ENCODE measurements at places on chromosomes 7 and 10.
A peak's percentile ranks its signal among the peaks of the same experiment; 100 is the strongest.

- peak; percentile 5 for DNase-seq
These were observed 143.8 kb upstream of the TMEM106B start for GRCh38 chr7:12067156-12067831.

- DNase-seq = no peak
These were observed at the start of gene WEE2 for GRCh38 chr7:141708351-141708750. Gene WEE2 (plus strand): TSS chr7:141708353. CDS start chr7:141708759, 406 bp downstream.

GRCh38 chr10:17217631-17218232 lies 10.3 kb upstream of the VIM start:
- no peak for DNase-seq

DNA sequence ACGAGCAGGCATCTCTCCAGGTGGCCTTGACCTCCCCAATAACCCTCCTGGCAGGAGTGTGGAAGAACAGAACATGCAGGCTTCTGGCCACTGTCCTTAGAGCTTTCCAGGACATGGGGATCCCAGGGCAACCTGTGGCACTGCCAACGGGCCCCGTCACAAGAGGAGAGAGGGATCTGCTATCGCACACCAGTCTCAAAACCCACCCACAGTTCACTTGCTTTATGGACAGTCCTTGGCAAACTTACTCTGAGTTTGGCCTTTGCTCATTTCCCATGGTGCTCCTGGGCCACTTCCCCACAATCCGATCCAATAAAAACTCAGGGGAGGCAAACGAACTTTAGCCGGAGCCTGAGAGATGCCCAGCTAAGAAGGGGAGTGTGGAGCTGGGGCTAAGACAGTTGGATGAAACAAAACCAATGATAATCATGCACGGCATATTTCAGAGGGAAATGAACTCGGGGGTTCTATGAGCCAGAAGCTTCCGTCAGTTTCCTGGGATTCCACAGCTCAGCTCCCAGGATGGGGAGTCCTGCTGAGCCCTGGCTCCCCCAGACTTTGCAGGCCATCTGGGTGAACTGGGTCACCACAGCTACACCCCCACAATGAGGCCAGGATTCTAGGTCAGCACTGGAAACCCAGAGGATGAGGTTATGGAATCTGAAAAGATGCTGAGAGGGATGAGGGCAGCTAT lies 158.4 kb downstream of the NEURL1 start:
- no peak for DNase-seq

GRCh38 chr10:49650724-49651034 lies 28.8 kb upstream of the C10orf53 start:
- DNase-seq = no peak

- no peak for DNase-seq
These were observed 534.9 kb downstream of the DNAJB6 start for GRCh38 chr7:157871681-157872080.

DNA sequence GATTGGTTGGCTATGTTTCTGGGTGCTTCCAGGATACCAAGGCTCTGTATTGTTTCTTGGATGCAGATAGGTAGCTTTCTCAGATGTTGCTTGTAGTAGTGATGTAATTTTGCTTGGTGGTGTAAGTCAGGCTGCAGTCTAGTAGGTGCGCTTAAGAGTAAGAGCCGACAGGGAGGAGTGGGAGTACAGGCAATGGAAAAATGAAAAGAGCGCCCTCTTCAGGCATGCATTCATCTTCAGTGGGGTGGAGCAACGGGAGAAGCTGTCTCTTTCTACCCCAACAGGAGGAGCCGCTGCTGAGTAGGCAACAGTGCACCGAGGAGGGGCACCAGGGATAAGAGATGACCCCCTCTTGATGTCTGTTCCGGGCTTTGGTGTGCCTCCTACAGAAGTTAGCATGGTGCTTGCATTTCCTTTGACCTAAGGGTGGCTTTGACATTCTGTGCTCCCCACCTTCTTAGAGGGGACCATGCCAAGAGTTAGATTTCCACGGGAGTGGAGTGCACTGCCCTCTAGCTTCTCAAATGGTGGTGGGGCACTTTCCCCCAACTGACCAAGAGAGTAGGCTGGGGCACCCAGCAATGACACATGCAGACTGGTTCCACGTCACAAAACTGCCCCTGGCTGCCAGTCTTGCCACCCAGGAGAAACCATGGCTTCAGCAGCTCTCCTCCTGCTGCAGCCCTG lies 56.1 kb downstream of the ZNF783 start:
- no peak for DNase-seq

Measured in stimulated activated CD4-positive, alpha-beta T cell treated with anti-CD3 and anti-CD28 coated beads, TNF-alpha, amount 100 ng/mL, for 1 hour (primary cell).